Endothelial cell (in vitro differentiated cells): ENCODE measurements at places on chromosomes 1 and 21.
A peak's percentile ranks its signal among the peaks of the same experiment; 100 is the strongest.

DNA sequence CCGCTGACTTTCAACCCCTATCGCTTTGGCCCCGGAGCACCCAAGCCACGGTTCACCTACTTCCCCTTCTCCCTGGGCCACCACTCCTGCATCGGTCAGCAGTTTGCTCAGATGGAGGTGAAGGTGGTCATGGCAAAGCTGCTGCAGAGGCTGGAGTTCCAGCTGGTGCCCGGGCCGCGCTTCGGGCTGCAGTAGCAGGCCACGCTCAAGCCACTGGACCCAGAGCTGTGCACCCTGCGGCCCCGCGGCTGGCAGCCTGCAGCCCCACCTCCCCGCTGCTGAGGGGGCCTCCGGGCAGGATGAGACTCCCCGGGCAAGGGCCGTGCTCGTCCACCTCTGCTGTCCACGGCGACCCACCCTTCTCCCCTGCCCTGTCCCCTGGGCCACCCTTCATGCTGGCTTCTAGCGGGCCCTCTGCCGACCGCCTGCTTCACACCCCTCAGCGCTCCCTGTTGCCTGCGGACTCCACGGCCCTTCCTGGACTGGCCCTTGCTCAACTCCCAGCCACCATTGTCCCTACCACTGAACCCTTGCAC, 92.2 kb upstream of the TRABD2B start:
- no peak for DNase-seq

DNA sequence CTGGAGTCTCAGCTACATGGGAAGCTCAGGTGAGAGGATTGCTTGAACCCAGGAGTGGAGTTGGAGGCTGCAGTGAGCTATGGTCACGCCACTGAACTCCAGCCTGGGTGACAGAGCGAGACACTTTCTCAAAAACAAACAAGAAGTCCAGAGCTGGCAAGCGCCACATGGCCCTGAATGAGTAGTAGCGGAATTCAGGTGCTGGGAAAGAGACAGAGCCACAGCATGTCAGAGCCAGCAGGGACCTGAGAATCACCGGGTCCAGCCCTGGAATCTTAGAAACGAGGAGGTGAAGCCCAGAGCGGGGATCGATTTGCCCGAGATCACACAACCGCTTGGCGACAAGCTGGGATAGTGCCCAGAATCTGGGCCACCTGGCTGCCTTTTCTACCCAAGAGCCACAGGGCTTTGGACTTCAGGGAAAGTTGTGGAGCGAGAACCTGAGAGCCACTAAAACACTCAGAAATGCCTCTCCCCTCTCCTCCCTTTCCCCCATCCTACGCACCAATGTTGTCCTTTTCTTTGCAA, 9.8 kb downstream of the ARL8A start:
- no peak for DNase-seq

DNA sequence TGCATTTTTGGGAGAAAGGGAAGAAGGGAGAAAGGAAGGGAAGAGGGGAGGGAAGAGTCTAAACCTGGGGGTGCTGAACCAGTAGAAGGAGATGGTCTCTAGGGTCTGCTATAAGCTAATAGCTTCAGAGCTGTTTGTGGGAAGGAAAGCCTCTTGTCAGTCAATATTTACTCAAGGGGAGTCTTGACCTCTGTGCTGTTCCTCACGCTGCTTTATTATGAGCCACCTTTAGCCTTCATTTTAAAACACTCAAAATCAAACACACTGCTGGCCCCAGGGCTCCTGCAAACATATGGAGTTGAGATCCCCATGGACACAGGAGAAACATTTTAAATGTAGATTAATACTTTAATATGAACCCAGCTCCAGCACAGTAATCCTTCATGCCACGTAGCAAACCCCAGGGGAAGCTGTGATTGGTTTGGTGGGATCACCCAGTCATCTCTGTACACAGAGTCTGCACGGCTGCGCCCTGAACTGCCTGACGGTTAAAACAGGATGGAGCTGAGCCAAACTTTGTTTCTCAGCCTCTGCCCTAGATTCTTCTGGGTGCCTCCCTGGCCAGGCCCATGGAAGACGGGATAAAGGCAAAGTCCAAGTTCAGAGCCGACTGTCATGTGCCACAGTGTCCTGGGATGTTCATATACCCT, 40.2 kb upstream of the VWA5B1 start:
- DNase-seq = no peak

GRCh38 chr21:38261851-38262250, 5.1 kb downstream of the KCNJ15 start:
- DNase-seq = no peak

- no peak for DNase-seq
Observed at GRCh38 chr1:214454569-214455396, 96.6 kb downstream of the PTPN14 start.

DNA sequence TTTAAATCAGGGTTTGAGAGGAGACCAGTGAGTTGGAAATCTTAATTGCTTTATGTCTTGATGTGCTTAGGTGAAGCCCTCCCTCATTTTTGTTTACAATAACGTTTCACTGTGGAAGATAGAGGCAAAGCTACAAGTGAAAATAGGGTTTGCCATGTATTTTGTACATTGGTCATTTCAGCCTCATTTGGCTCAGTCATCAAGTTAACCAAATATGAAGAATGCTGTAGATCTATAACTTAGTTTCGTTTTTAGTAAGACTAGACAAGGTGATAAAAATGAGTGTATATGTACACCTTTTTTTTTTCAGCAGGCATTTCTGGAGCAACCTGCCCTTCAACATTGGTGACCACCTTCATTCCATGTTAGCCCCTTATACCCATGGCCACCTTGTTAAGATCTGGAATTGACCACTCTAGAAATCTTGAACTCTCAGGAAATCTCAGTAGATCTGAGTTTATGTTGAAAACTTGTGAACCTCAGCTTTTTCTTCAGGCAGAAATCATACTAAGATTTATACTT, 2.9 kb downstream of the NFYC start:
- DNase-seq = no peak

DNA sequence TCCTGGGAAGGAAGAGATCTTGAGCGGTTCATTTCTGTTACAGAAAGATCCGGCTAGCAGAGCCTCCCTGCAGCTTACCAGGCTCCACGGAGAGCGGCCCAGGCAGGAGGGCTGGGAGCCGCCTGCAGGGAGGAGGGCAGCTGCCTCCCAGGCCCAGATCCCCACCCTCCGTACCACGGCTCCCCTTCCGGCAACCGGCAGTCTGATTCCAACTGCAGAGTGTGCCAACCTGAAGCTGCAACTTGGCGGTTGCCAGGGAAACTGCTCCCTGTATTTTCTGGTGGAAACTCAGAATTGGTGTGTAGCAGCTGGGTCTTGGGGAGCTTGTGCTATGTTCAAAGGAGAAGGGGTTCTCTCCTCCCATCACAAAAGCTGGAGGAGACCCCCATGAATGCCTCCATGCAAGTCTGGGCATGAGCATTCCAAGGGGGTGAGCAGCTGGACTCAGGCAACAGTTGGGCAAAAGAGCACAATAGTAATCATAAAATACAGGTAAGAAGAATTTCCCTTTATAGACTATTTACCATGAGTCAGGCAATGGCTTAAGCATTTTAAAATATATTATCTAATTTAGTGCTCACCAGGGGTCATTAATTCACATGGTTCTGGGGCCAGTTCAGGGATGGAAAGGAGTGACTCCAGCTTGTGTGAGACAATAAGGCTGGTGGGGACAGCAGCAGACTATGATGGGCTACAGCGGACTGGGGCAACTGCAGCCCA, 46.1 kb upstream of the KAZN start:
- no peak for DNase-seq

- no peak for DNase-seq
Observed at GRCh38 chr1:46524843-46525242, 26.6 kb downstream of the KNCN start.

- no peak for DNase-seq
Observed at GRCh38 chr1:23496490-23497181, 12.7 kb upstream of the ASAP3 start.

DNA sequence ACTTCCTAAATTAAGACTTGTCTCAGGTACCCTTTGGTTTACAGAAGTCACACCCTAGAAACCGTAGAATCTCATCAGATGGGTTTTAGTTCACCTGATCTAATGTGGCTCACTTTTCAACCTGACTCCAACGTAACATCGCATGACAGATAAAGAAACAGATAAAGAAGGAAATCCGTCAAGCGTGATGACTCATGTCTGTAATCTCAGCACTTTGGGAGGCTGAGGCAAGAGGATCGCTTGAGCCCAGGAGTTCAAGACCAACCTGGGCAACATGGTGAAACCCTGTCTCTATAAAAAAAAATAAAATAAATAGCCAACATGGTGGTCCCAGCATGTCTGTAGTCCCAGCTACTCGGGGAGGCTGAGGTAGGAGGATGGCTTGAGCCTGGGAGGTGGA, 97.3 kb downstream of the SPSB1 start:
- DNase-seq = no peak

DNA sequence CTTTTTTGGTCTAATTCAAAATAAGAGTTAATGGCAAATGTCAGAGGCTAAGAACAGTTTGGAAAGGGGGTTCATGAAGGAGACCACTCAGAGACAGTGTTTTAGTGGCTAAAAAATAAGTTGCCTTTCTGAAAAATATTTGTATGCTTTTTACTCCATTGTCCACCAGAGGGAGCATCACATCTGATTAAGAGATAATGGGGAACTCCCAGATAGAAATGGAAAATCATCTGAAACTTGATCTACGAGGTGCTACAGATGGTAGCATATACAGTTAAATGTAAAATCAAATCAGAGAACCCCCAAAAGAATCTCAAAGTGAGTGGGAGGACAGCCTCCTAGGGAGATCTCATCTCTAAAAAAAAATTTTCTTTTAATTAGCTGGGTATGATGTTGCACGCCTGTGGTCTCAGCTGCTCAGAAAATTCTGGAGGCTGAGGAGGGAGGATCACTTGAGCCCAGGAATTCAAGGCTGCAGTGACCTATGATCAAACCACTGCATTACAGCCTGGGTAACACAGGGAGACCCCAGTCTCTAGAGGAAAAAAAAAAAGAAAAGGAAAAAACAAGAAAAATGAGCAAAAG, 9.7 kb downstream of the SMYD3 start:
- DNase-seq = peak; percentile 26

GRCh38 chr1:107804134-107804533, 160.8 kb downstream of the VAV3 start:
- no peak for DNase-seq

GRCh38 chr1:84635429-84635828, 54.8 kb downstream of the SSX2IP start:
- no peak for DNase-seq

GRCh38 chr1:200627575-200628222, 7.1 kb upstream of the KIF14 start:
- DNase-seq = no peak

DNA sequence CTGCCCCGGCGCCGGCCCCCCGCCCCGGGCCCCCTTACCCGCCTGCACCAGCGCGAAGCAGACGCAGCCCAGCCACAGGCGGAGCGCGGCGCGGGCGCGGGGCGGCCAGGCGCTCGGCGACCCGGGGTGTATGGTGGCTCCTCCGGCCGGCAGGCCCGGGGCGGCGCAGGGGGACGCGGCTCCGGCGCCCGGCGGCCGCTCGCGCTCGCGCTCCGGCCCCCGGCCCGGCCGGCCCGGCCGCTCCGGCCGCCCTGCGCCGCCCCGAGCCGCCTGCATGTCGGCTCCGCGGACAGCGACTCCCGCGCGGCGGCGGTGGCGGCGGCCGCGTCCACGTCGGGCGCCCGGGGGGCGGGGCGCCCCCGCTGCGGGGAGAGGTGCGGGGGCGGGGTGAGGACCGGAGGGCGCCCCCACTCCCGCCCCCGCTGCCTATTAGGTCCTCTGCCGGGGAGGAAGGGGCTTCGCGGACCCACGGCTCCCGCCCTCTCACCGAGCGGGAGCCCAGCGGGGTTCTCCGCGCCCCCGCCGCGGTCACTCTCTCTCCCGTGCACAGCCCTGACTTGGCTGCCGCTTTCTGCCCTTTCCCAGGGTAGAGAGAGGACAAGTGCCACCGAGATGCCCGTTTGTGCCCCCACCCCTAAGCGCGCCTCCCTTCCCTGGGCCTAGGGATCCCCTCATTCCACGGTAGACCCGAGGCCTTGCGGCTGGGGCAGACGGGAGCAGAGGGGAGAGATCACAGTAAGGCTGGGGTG, at the start of gene FNDC5:
TSS of gene FNDC5 (minus strand) at position 298 of the 749 bp plus-strand sequence.
- DNase-seq = peak; percentile 69

GRCh38 chr1:238982736-238983135, 403.6 kb upstream of the CHRM3 start:
- DNase-seq = no peak

- no peak for DNase-seq
Observed at GRCh38 chr1:76231320-76231719, 156.8 kb downstream of the ST6GALNAC3 start.

GRCh38 chr1:190226006-190226405, 251.7 kb downstream of the BRINP3 start:
- DNase-seq = no peak

GRCh38 chr1:208164609-208165008, 79.6 kb downstream of the PLXNA2 start:
- no peak for DNase-seq

DNA sequence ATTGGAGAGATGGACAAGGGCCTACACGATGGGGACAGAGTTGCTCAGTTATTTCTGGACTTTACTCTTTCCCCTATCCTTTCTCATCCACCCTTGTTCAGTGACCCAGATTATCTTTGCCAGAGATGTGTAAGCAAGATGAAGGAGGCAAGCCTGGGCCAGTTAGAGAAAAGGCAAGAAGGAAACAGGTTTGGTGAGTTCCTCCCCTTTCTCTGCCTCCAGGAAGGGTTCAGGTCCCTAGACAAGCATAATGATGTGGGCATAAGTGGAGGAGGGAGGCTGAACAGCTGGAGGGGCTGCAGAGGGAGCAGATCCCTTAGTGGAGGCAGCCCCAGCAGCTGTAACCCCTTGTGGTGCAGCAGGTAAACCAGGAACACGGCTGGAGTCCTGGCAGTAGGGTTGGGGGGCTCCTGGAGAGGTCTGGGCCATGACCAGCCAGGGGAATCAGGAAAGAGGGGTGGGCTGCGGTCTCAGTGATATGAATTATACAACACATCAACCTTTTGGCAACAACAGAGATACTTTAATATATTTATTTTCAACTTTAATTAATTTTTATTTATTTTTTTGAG, 9.2 kb upstream of the CDC42 start:
- no peak for DNase-seq

GRCh38 chr1:32539584-32540571, 651 bp downstream of the ZBTB8A start:
- peak; percentile 52 for DNase-seq

DNA sequence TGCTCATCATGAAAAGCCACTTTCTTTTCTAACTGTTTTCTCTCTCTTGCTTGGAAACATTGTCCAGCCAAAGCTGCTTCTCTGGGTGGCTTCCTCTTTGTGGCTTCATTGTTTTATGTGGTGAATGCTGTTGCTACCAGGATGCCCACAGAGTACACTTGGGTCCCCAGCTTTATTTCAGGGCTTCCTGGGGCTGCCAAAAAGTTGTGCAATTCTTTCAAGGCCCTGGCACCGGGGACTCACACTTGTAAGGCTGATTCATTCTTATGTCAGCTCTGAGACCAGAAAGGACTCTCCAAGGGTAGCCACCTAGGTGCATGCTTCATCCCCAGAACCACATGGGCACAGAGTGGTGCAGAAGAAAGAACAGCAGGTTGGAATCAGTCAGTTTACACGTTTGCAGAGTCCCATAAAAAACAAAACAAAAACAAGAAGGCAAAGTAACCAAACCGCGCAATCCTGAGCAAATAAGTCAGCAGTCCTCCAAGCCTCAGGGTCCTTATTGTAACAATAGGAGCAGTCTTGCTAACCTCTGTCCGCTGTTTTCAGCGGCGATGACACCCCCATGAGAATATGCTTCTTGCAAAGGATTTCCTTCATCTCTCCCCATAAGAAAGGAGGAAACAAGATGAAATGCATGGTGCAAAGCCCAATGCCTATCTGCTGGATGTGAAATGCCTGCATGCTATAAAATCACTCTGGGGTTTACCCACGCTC, 89.9 kb upstream of the SSX2IP start:
- no peak for DNase-seq

- no peak for DNase-seq
Observed at GRCh38 chr1:67018574-67018973, 35.4 kb downstream of the SLC35D1 start.
